Muscle of back (tissue), 13 donors: ENCODE measurements at places on chromosomes 5 and 9.
A peak's percentile ranks its signal among the peaks of the same experiment; 100 is the strongest.

GRCh38 chr9:80437091-80437640, 865.4 kb downstream of the TLE4 start:
- no peak for DNase-seq

GRCh38 chr5:51734677-51735076, 351.4 kb downstream of the ISL1 start:
- no peak for DNase-seq

DNA sequence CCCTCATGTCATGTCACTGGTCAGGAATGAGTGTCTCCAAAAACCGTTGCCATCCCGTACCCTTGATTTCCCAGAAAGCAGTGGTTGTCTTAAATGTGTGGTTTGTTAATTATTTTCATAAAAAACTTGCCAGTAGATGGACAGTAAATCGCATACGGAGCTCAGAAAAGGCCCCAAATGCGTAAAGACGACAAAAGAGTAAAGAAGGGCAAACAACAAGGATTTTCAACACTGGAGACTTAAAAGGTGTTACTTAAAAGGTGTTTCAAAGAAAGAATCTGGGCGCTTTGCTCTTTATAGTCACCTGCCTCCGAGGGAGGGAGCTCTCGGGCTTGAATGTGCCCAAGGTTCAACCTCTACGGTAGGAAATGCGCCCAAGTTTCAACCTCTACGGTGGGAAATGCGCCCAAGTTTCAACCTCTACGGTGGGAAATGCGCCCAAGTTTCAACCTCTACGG, 734 bp downstream of the KIF27 start:
- DNase-seq: peak; percentile 84

DNA sequence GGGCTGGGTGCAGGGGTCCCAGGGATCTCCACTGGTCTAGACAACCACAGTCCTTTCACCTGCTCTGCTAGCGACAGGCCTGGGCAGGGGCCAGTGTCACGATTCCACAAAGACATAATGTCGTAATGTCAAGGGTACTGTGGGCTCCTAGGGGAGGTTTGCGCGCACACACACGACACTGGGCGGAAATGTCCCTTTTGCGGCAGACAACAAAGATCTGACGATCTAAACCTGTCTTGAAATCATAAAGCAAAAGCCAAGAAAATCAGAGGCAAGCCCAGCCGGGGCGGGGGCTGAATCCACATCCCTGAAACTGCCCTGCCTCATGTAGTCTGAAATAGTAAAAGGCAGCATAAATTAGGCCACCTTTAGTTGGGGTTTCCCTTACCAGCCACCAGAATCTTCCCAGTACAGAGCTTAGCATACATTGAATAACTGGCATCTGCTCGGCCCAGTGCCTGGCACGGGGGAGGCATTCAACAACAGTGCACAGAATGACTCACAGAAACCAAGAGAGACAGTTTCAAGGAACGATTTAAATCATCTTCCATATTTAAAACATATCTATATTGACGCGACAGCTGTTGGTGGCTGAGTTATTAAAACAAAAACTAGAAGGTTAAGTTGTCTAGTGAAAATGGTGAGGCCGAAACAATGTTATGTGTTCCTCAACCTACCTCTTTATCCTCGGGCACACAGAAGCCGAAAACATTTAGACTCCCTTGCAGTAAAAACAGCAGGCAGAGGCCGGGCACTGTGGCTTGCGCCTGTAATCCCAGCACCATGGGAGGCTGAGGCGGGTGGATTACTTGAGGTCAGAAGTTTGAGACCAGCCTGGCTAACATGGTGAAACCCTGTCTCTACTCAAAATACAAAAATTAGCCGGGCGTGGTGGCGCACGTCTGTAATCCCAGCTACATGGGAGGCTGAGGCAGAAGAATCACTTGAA, 151.0 kb downstream of the MYO10 start:
- no peak for DNase-seq

GRCh38 chr9:90441814-90442213, 200.8 kb downstream of the DIRAS2 start:
- no peak for DNase-seq

DNA sequence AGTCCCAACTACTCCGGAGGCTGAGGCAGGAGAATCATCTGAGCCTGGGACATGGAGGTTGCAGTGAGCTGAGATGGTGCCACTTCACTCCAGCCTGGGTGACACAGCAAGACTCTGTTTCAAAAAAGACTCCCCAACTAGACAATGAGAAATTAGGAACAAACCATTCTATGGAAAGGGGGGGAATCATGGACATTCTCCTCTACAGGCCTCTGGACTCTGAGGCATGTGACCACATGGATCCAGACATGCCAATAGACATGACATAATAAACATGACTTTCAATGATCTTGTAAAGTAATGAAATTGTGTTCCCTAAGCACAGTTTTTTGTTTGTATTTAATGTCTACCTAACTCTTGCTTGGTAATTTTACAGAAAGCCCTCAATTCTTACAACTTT, 8.8 kb downstream of the HOMER1 start:
- no peak for DNase-seq
